ENCODE measurements at places on chromosomes 5 and 9.

- DNase-seq: no peak
Measured at GRCh38 chr5:203246-203930, 12.1 kb downstream of the LRRC14B start.

DNA sequence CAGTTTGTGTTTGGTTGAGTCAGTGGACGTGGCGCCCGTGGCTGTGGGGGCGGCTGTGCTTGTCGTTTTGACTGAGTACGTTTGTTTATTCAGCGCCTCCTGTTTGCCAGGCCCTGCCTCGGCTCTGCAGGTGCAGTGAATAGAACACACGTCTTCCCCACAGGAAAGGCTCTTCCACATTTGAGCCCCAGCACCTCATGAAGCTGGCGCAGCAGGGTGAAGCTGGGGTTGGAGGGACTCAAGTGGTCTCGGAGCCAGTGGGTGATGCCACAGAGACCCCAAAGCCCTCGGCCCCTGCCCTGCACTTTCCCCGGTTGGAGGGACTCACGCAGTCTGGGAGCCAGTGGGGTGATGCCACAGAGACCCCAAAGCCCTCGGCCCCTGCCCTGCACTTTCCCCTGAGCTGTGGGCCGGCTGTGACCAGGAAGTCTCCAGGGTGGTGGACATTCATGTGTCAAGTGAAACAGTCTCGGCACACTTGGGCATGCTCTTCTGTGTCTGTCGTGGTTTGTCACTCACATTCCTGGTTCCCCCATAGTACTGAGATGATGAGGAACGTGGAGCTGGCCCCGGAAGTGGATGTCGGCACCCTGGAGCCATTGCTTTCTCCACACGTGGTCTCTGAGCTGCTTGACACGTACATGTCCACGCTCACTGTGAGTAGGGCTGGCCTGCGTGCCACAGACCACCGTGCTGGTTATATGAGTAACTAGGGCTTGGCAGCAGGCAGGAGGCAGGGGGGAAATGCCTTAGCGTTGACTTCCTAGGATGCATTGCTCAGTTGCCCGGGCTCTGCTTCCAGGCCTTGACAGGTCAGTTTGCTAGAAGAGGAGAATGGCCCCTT lies 13.6 kb downstream of the EXOC3 start:
- no peak for DNase-seq

- DNase-seq: no peak
Measured at GRCh38 chr5:21810737-21811316, 1042.3 kb downstream of the CDH12 start.

DNA sequence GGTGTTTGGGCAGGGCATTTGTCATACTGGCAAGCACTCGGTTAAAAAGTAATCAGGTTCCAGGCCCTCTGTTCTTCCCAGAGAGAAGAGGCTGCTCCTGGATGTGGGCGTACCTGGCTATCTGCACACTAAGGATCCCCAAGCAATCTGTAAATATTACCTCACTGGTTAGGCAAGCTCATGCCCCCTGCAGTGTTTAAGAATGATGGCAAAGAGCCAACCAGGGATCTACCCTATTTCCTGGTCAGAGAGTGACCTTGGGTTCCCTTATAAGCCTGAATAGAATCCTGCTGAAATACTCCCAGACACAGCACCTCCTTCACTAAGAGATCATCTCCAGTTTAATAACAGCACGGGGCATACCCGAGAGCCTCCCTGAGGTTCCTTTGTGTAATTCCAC lies 181.2 kb downstream of the PIK3R1 start:
- no peak for DNase-seq

- DNase-seq: no peak
Measured at GRCh38 chr9:8754751-8755150, 955.2 kb upstream of the DMAC1 start.

DNA sequence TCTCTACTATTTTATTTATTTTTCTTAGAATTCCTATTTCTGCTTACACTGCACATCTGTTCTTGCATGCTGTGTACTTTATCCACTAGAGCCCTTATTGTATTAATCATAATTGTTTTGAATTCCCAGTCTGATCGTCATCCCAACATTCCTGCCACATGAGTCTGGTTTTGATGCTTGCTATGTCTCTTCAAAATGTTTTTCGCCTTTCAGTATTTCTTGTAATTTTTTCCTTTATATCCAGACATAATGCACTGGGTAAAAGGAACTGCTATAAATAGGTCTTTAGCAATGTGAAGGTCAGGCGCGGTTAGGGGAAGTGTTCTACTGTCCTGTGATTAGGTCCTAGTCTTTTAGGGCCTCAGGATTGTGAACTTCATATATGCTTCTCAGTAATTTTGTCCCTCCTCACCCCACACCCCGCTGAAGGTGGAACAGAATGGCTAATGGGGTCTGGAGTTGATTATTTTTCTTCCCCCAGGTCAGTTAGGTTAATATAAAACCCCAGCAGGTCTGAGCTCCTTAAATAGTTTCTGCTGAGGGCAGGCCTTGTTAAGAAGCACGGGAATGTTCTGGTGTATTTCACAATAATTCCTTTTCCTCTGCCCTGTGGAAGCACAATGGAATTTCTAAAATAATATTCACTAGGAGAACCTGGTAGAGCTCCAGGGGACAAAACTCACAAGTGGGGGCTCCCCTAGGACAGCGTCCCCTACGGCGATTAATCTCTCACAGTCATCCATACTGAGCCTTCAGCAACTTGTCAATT lies 146.6 kb upstream of the TUT7 start:
- no peak for DNase-seq

DNA sequence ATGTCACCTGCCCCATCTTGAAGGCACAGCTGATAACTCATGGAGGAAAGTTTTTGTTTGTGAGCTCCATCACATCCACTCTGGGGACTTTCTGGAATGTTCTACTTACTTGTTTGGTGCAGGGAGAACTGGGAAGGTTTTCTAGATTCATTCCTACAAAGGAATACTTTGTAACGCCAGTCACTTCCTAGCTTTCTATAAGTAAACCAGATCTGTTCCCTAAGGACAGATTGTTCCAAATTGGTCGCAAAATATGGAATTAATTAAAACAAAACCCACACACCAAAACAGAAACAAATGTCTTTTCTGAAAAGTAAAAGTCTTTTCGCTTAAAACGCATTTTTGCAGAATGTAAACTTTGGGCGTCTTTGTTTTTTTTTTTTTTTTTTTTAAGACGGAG lies 167.6 kb downstream of the PDZD2 start:
- no peak for DNase-seq
